Naive thymus-derived CD4-positive, alpha-beta T cell (primary cell): ENCODE measurements at places on chromosomes 2 and 18.
A peak's percentile ranks its signal among the peaks of the same experiment; 100 is the strongest.

GRCh38 chr2:201057715-201058248 is 13.7 kb downstream of the HYCC2 start:
- no peak for DNase-seq

GRCh38 chr18:63763831-63764600 is 11.2 kb upstream of the SERPINB7 start:
- no peak for DNase-seq

- DNase-seq: peak; percentile 46
Measured at GRCh38 chr18:54223568-54224241, 764 bp downstream of the MBD2 start.

GRCh38 chr2:235749121-235749770 is 255.4 kb downstream of the AGAP1 start:
- DNase-seq: no peak

DNA sequence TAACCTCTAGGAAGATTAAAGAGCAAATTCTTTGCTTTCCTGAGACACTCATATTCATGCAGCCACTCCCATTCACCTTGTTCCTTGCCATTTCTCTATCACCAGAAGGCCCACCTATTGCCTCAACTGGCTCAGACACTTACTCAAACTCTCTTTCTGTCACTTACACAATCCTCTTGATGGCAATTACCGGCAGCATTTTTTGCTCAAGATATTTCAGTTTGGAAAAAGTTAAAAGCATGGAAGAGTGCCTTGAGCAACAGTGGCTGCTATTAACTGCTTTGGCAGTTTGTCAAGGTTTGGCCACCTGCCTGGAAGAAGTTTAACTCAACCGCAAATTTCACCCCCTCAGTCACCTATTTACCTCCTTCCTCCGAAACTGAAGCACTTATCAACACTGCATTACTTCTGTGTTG is 1104.0 kb upstream of the PIK3C3 start:
- no peak for DNase-seq

- no peak for DNase-seq
Measured at GRCh38 chr2:216188559-216188850, 79.4 kb downstream of the XRCC5 start.
